Tongue (tissue), 3 donors: ENCODE measurements at places on chromosomes 16 and 17. TPM values are rescaled to one million over a fixed set of nuclear protein-coding genes. Genes with fewer than 3 reads are reported as not detected.

Gene MGAT5B
- not detected for total RNA-seq

Gene SYT17
- 5.8 TPM for total RNA-seq

Gene CACNG4
- total RNA-seq, result 1.6 TPM

Gene DUS1L
- 45.1 TPM for total RNA-seq

Gene ACSM2A
- total RNA-seq, result not detected

Gene BCKDK
- total RNA-seq, result 13.0 TPM

Gene LPO
- total RNA-seq, result 6.4 TPM

Gene NHERF2
- 45.7 TPM for total RNA-seq

Gene PRSS22
- 18.2 TPM for total RNA-seq

Gene KRT15
- 633 TPM for total RNA-seq

Gene KRTAP4-12
- not detected for total RNA-seq

Gene CD300A
- 3.0 TPM for total RNA-seq

Gene TMEM100
- 21.5 TPM for total RNA-seq

Gene GUCY2D
- not detected for total RNA-seq

Gene FA2H
- 0.41 TPM for total RNA-seq

Gene METRNL
- total RNA-seq, result 45.6 TPM

Gene GJC1
- total RNA-seq, result 29.1 TPM

Gene GSG1L
- 1.4 TPM for total RNA-seq

Gene HOXB9
- not detected for total RNA-seq

Gene RCVRN
- not detected for total RNA-seq

Gene CDRT15L2
- not detected for total RNA-seq

Gene MARCHF10
- total RNA-seq, result 0.10 TPM

Gene DNAH17
- not detected for total RNA-seq

Gene KRTAP3-2
- total RNA-seq, result not detected

Gene PROCA1
- 0.21 TPM for total RNA-seq

Gene PAQR4
- total RNA-seq, result 6.2 TPM

Gene HCRT
- not detected for total RNA-seq

Gene ZPBP2
- not detected for total RNA-seq
